ENCODE measurements at places on chromosomes 1 and 21.

- no peak for DNase-seq
Observed at GRCh38 chr1:114902343-114902742, 47.7 kb downstream of the SYCP1 start.

DNA sequence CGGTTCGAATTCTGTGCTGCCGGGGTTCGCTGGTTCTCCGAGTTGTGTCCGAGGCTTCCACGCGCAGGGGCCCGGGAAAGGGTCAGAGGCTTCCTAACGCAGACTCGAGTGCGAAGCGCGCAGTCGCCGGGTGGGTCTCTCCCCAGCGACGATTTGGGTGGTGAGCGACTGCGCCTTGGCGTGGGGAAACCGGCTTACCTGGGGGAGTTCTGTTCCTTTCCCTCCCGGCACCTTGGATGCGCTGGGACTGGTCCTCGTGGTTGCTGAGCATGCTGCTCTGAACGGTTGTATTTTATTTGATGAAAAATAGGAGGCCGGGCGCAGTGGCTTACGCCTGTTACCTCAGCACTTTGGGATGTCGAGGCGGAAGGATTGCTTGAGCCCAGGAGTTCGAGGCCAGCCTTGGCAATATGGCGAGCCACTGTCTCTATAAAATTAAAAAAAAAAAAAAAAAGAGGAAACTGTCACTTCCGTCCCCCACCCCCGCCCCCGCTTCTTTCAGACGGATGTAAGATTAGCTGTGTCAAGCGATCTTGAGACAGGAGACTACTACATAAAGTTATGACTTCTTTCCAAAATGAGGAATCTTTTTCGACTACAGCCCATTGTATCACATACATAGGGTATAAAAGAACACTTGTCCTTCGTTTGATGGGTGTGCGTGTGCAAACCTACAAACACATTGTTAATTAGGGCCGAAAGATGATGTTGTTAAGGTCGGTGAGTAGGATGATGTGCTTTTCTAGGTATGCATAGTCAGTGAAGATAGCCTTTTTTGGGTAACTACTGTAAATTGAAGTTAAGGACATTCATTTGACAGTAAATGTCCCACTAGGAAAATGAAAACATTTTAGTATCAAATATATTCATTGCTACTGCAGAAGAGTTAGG lies at the start of gene CCDC18:
Gene CCDC18 (plus strand): TSS at position 2 of the 891 bp plus-strand sequence. CDS start 2,638 bp downstream, outside the sequence.
- DNase-seq, result peak; percentile 48

DNA sequence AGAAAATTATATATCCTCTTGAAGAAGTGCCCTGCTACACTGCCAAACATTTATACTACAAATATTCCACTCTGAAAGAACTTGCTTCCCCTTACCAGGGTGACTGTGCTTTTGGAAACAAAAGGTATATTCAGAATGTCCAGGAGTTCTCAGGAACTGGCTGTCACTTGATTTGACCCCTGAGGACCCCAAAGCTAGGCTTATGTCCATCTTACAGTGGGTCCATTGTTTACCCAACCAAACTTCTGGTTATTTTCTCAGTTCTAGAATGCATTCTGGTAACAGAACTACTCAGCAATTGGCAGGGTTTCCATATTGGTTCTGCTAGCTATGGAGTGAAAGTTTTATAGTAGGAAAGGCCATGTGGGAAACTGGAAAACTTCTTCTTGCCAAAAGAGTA lies 207.1 kb upstream of the KCTD3 start:
- DNase-seq, result no peak

GRCh38 chr21:26834181-26834905 lies 10.9 kb downstream of the ADAMTS1 start:
- no peak for DNase-seq

- DNase-seq, result no peak
Observed at GRCh38 chr1:168195199-168196135, 16.7 kb downstream of the TIPRL start.

DNA sequence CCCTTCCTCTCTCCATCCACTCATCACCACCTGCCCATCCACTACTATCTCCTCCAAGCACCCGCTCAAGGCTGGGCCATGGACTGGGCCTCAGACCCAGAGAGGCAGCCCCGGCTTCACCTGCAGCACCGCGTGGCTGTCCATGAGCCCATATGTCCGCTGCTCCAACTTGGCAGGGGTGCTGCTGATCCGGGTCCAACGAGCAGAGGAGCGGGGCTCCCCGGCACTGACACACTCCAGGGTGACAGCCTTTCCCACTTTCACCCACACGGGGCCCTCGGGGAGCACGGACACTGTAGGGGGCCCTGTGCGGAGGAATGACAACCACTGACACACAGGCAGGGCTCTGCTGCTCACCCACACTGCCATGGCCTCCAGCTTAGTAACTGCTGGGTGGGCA lies 28.9 kb downstream of the LDLRAD2 start:
- DNase-seq, result no peak

- no peak for DNase-seq
Observed at GRCh38 chr1:106722466-106722865, 334.0 kb upstream of the PRMT6 start.

- no peak for DNase-seq
Observed at GRCh38 chr1:175480343-175480822, 263.0 kb downstream of the TNR start.

GRCh38 chr1:16434501-16434900 lies 2.7 kb downstream of the SPATA21 start:
- no peak for DNase-seq

- no peak for DNase-seq
Observed at GRCh38 chr1:87880764-87881163, 552.1 kb downstream of the LMO4 start.

DNA sequence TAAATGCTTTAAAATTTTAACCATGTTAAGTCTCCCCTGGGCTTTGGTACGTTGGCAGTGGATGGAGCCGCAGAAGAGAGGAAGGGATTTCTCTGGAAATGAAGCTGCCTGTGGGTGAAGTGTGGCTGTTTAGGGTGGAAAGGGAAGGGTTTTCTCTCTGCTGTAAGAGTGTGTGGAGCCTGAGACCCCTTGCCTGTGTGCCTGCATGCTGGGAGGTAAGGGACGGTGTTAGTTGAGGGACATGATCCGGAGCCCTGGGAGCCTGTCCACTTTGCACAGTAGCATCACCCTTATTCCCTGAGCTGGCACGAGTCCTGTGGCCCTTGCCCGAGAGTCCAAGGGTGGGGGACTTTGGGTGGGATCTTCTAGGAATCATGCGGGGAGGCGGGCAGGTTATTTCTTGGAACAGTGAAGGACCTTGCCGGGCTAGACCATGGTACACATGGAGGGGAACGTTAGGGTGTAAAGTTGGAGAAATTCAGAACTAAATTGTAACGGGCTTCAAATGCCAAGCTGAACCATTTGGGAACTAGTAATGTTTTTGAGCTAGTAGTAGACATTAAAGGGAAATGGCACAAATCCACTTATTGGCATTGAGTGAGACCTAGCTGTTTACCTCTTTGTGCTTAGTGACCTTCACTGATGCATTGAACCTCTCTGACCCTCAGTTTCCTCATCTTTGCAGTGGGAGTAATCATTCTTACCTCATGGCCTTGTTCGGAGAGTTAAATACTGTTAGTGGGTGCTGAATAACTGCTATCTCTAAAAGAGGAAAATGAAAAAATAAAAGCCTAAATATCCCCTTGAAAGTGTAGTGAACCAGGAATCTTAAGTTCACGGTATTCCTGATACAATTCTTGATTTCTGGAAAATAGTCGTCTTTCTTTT lies 3.5 kb downstream of the GALNT2 start:
- no peak for DNase-seq

- no peak for DNase-seq
Observed at GRCh38 chr1:151356696-151357095, 9.6 kb upstream of the RFX5 start.

GRCh38 chr1:14656384-14656937 lies 58.0 kb downstream of the KAZN start:
- no peak for DNase-seq

DNA sequence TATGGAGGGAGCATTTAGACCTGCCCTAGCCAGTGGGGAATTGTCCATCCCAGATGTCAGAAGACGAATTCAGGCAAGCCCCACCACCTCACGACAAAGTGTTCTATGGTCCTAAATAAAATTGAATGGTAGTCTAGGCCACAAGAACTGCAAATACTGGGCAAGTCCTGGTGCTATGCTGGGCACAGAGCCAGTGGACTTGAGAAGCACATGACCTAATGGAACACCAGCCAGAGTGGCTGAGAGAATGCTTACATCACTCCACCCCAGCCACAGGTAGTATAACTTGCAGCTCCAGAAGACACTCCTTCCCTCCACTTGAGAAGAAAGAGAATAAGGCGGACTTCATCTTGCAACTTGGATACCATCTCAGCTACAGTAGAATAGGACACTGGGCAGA lies 567.3 kb upstream of the CXADR start:
- no peak for DNase-seq

DNA sequence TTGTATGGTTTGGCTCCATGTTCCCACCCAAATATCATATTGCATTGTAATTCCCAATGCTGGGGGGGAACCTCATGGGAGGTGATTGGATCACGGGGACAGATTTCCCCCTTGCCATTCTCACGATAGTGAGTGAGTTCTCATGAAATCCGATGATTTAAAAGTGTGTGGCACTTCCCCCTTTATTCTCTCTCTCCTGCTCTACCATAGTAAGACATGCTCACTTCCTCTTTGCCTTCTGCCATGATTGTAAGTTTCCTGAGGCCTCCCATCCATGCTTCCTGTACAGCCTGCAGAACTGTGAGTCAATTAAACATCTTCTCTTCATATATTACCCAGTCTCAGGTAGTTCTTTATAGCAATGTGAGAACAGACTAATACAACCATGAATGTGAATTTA lies 211.6 kb upstream of the NR5A2 start:
- no peak for DNase-seq

DNA sequence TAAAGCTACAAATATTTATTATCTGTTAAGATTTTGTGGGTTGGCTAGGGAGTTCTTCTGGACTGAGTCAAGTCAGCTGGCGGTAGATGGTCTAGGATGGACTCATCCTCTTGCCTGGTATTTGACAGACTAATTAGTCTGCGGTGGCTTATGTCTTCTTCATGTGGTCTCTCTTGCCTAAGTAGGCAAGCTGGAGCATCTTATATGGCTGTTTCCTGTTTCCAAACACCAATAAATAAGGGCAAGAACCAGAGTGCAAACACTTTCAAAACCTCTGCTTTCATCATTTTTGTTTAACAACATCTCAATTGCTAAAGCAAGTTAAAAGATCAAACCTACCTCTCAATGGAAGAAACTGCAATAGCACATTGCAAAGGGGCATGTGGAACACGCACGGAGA lies 484.8 kb downstream of the PTPRC start:
- no peak for DNase-seq

DNA sequence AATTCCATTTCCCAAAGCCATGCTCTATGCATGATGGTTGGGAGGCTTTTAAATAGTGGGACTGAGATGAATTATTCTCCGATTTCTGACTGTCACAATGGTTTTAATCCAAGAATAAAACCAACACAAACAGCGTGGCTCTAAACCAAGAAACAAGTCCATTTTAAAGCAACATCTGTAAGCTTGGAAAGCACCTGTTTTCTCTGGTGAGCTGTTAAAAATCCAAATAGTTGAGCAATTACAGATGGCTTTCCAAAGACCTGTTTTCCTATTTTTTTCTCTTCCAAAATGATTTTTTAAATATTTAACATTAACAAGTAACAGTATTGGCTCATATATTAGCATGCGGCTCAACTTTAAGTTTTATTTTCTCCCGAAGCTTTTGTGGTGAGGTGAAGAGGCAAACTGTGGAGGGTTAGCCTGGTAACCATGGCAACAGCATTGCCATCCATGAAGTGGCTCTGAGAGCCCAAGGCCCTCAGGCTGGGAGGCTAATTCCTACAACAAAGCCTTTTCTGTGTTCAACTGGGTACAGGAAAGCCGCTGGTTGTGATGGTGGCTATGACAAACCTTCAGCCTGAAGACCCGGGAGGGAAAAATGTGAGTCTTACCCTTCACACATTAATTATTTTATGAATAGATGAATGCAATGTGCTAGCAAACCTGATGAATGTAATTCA lies 56.7 kb upstream of the B3GALT5 start:
- DNase-seq, result peak; percentile 91

DNA sequence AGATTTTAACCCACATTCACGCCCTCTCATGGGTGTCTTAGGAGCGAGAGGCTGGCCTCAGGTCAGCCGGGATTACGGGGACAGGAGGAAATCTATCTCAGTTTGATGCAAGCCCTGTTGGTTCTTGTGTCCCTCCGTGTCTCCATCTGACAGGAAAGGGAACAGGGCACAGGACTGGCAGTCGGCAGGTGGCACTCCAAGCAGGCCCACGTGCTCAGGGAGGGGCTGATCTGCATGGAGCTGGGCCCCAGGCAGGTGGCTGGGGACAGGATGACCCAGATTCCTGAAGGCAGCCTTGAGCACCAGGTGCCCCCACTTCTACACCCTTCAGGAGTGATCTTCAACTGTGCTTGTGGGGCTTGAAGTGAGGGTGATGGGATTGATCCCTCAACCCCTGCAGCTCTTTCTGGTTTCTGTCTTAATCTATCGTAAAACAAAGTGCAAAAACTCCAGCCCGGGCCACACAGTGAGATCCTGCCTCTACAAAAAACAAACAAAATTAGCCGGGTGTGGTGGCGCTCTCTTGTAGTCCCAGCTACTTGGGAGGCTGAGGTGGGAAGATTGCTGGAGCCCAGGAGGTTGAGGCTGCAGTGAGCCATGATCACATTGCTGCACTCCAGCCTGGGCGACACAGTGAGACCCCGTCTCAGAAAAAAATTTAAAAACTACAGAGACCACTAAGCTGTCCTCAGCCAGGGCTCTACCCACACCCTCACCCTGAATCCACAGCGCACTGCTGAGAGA lies 8.3 kb downstream of the PLEKHG5 start:
- no peak for DNase-seq

- DNase-seq, result no peak
Observed at GRCh38 chr1:112458756-112459155, 50.0 kb upstream of the WNT2B start.

GRCh38 chr1:209983953-209984352 lies 45.9 kb downstream of the SYT14 start:
- DNase-seq, result no peak

DNA sequence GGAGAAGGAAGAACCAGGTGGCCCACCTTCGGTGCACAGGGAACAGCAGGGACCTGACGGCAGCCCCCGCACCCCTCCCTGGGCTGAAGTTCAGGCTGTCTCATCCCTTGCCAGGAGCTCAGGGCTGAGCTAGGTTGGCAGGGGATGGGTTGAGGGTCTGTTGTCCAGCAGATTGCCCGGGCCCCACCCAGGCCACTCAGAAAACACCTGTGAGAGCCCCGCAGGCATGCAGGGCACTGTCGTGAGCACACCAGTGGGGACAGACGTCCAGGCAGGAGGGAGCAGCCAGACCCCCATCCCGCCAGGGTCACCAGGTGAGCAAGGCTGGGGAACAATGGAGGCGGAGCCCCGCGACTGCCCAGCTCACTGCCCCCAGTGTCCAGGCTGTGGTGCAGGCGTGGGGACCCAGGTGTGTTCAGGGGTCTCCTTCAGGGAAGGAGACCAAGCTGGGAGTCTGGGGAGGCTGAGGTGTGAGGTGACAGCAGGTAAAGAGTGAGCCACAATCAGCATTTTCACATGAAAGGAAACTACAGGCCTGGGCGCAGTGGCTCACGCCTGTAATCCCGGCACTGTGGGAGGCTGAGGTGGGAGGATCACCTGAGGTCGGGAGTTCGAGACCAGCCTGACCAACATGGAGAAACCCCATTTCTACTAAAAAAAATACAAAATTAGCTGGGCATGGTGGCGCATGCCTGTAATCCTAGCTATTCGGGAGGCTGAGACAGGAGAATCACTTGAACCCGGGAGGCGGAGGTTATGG lies 9.4 kb upstream of the SAMD11 start:
- no peak for DNase-seq

GRCh38 chr1:82464362-82465001 lies 663.7 kb downstream of the ADGRL2 start:
- DNase-seq, result peak; percentile 79
